ENCODE measurements at places on chromosomes 16 and 17.

DNA sequence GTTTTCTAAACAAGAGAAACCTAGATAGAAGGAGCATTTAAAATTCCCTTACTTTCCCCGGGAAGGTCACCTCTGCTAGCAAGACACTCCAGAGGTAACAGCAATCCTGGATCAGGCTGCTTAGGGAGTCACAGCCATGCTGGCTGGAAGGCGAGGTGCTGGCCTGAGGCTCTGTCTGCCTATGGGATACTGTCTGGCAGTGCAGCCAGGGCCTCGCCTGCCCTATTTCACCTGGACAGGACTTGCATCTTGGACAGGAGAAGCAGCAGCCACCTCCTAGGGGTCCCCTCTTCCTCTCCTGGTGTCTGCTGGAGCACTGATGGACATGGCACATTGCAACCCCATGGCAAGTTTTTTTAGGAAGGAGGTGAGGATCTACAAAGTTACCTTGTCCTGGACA lies 15.1 kb downstream of the FA2H start:
- no peak for DNase-seq

DNA sequence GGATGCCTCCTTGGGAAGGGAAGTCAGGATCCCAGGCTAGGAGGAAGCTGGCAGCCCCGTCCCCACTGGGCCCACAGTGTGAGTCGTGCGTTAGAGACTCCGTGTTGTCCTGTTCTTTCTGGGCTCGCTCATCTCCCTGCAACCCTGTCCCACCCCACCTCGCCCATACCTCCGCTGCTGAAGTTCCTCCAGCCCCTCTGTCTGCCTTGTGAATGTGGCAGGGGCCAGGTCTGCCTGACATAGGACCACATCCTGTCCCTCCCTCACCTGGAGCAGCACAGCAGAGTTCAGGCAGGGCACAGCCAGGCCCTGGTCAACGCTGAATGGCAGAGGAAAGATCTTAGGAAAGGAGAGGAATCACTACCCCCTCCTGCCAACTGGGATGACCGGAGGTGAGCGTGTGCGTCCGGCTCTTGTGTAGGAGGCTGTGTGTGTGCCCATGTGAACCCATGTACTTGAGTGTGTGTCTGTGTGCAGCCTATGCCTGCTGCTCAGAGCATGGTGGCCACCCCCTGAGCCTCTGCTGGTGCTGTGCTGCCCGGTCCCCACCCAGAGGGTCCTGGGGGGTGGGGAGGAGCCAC lies 12.8 kb downstream of the KCNJ18 start:
- DNase-seq, result no peak

GRCh38 chr17:70865993-70866804 lies 696.9 kb downstream of the KCNJ2 start:
- DNase-seq, result no peak

DNA sequence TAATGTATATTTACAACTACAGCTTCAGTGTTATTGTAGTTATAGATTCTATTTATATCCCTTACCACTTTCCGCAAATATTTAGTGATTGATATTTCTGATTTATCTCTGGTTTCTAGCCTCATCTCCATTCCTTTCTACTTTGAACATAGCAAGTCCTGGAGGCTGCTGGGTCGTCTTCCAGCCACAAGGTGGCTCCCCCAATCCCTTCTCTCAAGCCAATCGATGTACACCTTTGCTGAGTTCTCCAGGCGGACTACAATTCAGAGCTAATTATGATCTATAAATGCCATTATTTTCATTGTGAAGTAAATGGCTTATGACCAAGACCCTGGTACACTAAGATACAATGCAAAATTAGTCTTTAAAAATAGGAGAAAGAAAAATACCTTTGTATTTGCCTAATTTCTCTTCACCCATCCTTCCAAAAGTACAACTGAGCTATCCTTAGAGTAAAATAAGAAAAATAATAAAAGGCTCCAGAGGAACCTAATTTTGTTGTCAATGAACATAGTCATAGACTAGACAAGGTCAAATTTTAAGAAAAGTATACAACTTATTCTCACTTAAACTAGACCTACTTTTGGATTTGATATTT lies 122.1 kb downstream of the SKAP1 start:
- peak; percentile 34 for DNase-seq

- DNase-seq, result no peak
These were observed 452.2 kb upstream of the EEF2KMT start for GRCh38 chr16:5549802-5550201.

DNA sequence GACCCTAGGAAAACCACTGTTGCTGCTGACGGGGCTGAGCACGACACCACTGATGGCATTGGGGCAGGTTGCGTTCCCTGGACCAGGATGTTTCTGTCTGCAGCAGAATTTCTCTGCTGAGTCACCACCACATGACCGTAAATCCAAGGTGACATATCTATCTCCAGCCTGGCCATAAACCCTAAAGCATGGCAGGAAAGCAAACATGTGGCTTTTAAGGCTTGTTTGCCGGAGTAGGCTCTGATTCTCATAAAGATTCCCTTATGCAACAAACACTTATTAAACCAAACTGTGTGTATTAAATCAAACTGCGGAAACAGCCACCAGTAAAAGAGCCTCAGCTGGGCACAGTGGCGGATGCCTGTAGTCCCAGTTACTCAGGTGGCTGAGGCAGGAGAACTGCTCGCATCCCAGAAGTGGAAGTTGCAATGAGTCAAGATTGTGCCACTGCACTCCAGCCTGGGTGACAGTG lies 17.3 kb downstream of the MPHOSPH6 start:
- no peak for DNase-seq

DNA sequence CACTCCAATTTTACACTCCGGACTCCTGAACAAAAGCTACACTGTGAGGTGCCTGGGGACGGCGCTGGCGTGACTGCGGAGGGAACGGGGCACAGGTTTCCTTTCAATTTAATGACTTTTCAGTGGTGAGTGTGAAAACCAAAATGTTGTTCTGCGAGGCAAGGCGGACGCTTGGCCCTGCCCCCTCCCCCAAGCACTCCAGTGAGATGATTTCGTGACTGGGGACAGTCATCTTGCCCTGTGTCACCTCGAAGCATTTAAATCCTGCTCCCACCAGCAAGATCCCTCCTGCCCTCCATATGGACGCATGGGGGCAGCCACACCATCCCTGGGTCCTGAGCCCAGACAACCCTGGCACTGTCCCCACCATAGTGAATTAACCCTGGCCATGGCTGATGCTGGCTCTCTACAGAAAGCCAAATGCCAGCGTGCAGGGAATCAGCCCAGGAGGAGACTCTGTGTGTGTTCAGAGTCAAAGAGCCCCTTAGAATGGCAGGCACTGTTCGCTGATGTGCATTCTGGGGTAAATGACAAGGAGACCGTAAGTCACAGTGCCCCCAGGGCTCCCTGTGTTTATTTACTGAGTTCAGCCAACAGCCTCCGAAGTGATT lies 41.0 kb downstream of the C16orf95 start:
- DNase-seq, result no peak

DNA sequence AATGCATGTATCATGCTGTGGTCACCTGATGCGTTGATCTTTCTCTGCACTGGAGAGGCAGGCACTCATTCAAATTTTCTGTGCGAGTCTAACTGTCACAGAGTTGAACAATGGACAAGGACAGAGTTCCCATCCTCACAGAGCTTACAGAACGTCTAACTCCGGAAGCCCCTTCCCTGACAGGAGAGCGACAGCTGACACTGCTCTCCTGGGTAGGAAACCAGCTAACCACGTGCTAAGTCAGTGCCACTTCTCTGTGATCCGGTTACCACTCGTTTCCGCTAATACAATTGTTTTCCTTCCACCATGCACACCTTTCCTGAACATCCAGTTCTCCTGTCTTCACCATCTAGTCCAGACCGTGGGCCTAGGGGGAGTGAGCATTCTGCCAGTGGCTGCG lies 11.3 kb downstream of the KLHDC4 start:
- DNase-seq, result no peak

- DNase-seq, result no peak
These were observed 576.0 kb downstream of the KCNJ18 start for GRCh38 chr17:22268214-22268911.

DNA sequence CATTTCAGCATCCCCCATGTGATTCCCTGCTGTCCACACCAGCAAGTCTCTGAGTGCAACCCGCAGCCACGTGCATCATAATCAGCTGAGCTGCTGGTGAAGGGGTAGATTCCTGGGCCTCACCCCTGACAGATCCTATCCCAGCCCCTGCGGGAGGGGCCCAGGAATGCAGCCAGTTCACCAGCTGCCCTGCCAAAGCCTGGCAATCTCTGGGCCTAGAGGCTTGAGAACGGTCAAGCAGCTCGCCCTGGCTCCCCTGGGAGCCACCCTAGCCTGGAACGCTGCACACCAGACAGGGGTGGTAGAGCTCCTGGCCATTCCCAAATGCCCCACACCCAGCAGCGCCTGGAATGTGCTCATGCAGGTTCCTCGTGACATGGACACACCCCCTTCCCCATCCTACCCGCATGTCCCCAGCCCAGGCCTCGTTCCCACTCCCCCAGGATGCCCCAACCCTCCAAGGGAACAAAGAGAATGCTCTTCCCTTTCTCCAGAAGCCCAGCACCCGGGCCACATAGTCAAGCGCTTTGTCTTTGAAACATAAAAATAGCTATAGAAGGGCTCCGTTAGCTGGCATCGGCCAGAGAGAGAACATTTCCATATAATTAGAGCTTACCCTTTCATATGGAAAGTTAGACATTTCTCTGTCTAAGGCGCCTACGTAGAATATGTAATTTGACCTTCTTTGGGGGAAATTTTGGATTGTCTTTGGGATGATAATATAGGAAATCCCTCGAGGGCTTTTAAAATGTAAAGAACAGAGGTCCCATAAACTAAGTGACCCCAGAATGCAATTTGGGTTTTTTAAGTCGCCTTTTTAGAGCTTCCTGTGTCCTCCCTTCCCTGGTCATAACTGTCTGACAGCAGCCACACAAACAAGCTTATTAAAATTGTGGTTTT lies 3.4 kb downstream of the CEP295NL start:
- DNase-seq, result no peak

GRCh38 chr17:71412803-71413202 lies 708.0 kb upstream of the SOX9 start:
- no peak for DNase-seq

DNA sequence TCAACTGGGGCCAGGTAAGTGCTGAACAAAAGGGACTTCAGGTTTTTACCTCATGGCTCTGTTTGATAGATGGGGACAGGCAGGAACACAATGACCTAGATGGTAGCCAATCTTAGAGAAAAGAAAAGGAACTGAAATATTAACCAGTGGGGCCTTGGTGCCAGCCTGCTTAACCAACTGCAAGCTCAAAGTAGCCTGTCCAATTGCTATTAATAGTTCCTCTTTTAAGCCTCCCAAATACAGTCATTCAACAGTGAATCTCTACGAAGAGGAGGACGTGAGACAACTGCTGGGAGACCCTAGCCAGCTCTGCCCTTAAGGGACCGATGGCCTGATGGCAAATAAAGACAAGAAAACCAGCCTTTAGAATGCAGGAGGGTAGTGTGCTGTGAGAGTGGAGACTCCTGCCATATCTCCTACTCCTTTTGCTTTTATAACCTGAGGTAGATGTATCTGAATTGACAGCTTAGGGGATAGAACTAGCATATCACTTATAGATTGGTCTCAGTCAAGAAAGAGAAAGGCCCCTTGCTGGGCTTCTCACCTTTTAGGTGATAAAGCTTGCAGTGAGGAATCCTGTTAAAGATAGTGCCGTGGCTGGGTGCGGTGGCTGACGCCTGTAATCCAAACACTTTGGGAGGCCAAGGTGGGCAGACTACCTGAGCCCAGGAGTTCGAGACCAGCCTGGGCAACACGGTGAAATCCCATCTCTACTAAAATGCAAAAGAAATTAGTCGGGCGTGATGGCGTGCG lies 28.3 kb downstream of the ARSG start:
- no peak for DNase-seq

- no peak for DNase-seq
These were observed 594 bp upstream of the DNAJC7 start for GRCh38 chr17:42017866-42018200.

DNA sequence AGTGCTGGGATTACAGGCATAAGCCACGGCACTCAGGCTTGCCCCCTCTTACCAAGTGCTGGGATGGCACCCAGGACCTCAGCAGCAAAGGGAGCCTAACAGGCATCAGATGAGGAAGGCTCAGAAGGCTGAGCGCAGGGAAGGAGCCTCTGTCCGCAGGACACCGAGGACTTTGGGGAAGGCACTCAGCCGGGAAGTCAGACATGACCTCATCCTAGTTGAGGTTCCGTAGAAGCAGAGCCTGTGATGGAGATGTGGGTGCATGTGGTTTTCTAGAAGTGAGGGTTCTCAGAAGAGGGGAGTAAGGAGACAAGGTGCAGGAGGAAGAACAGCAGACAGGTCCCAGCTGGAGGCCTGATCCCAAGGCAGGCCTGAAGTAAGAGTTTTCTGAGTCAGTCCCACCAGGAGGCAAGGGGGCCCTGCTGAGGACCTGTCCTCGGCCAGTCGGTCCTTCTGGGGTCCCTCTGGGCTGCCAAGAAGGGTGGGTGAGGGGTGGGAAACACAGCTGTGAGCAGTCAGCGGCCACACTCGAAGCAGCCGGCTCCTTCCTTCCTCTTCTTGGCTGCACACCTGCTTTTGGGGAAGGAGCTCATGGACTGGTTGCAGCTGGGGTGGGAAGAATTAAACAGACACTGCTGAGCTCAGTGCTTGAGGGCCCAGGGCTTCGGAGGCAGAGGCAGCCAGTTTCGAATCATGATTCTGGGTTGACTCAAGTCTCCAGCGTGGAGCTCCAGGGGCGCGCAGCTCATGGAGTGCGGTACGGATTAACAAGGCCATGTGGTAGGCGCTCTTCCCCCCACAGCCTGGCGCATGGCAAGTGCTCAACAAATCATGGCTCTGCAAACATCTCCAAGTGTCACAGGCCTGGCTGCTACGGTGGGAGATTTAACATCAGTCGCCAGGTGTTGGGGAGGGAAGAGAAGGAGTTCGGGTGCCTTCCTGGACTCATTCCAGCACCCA lies 38.9 kb upstream of the SNN start:
- DNase-seq, result no peak

DNA sequence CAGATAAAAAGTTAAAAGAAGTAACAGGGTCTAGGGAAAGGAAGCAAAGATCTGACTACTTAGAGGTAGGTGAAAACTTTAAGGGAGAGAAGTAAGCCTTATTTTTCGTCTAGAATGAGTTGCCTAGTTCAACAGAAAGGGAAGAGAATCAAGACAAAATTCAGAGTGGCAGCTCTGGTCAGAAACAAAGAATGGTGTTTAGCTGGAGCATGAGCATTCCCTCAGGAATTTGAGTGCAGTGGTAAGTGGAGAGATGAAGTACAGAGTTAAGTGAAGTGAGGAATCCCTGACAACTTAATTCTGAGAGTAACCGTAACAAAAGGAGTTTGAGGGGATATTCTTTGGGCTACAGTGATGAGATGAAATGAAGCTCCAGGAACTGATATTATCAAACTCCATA lies 11.5 kb downstream of the SMG6 start:
- no peak for DNase-seq

DNA sequence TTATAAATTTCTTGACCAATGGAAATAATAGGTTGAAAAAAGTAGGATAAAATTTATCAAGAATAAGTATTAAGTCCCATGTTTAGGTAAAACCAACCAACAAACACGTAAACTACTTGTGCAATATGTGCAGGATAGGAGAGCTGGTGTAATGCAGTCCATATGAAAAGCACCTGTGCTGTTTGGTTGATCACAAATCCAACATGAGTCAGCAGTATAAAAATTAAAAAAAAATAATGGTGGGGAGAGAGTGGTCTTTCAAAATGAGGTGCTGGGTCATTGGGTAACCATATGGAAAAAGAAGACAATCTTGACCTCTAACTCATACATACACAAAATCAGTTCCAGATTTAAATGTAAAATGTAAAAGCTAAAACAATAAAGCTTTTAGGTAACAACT lies 181.8 kb downstream of the HS3ST3B1 start:
- no peak for DNase-seq
